Epithelial cell of proximal tubule (primary cell): ENCODE measurements at places on chromosomes 5 and 9.

GRCh38 chr9:122356627-122357026 lies 14.2 kb upstream of the PTGS1 start:
- DNase-seq, result no peak

DNA sequence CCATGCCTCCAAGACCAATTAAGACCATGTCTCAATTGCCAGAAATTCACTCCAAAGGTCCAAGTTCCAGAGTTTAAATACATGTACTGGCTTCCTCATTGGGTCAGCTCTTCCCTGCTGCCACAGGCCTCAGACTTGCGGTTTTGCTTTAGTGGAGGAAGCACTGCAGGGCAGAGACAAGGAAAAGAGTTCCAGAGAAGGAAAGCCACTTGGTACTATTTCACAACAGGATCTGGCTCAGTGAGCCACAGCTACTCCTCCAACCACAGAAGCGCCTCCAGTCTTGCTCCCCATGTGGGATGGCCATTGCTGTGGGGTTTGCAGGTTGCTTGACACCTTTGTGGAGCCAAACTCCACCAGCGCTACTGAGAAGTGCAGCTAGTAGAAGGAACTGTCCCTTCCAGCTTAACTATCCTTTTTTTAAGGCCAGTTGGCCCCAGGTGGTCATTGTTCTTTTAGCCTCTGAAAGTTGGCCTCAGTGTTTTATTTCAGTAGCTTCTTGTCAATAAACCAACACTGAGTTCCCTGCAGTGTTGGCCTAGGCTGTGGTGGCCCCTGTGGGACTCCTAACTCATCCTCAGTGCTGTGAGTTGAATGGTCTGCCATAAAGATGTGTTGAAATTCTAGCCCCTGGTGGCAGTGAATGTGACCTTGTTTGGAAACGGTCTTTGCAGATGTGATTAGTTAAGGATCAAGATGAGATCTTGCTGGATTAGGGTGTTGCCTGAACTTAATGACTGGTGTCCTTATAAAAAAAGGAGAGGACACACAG lies 93.7 kb upstream of the DAP start:
- DNase-seq, result peak; percentile 38

GRCh38 chr5:79847561-79847960 lies 143.5 kb downstream of the MTX3 start:
- no peak for DNase-seq

GRCh38 chr9:8143677-8144076 lies 344.1 kb upstream of the DMAC1 start:
- DNase-seq, result no peak

GRCh38 chr5:97406946-97407676 lies 224.1 kb upstream of the RIOK2 start:
- DNase-seq, result no peak

DNA sequence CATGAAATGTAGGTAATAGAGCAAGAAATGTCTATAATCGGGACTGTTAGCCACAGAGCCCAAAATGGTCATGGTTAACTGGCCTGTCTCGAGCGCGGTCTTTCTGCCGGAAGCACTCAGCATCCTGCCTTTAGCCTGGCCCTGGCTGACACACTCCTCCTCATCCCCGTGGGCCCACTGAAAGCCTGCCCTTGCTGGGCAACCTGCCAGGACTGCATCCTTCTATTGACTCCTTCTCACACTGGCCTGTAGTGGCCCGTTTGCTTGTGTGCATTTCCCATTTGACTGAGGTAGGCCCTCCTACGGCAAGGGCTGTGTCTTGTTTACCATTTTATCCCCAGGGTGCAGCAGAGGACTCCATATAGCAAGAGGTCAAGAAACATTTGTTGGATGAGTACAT lies 215.7 kb downstream of the ATPSCKMT start:
- DNase-seq, result no peak

DNA sequence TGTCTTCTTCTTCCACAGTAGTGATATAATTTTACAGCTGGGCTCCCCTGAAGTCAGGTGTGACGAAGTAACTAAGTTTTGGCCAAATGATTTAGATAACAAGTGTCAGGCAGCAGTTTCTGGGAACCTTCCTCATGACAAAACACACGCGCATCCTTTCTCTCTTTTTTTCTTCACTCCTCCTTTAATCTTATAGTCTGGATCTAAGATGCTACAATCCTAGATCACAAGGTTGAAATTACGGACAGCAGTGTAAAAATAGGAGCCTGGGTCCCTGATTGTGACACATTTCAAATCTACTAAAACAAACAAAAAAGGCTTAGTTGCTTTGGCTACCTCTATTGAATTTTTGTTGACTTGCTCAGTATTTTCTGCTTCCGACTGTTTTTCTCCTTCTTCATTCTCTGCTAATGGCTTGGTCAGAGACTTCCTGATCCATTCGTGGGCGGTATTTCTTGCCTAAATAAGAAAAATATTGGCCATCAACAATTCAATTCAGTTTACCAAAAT lies 36.1 kb downstream of the FAM114A2 start:
- no peak for DNase-seq

DNA sequence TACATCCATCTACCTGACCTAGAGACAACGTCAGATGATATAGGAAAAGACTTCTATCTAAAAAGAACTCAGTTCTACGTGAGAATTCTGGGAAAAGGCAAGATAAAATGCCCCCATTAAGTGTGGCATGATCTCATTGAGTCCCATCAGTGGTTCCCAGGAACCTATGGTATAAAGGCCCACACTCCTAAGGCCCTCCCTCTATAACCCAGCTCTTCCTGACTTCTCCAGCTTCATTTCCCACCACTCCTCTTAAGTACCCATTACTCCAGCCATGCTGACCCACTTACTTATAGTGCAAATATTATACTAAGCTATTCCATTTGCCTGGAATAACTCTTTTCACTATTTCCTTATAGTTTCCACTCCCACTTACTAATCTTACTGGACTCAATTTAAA lies 95.4 kb upstream of the NR5A1 start:
- DNase-seq, result no peak

DNA sequence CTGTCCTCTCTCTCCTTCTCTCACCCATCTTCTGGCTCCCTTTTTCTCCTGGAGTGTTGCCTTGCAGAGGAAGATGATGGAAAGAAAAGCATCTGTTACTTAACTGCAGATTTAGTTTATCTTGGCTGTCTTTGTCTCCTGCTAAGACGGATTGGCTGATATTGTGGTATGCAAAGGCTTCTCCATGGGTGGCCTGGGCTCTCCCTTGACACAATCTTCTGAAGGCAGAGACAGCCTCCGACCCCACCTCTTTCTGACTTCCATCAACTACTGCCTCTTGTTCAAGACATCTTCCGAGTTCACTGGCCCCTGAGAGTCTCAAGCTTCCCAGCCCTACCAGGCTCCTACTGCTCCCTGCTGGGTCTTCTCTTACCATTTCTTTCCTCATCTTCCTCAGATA lies 403.7 kb downstream of the LRRC70 start:
- no peak for DNase-seq

GRCh38 chr5:72525816-72526215 lies 18.6 kb upstream of the ZNF366 start:
- peak; percentile 55 for DNase-seq

- DNase-seq, result no peak
Observed at GRCh38 chr9:124330011-124330697, 72.4 kb downstream of the NEK6 start.

DNA sequence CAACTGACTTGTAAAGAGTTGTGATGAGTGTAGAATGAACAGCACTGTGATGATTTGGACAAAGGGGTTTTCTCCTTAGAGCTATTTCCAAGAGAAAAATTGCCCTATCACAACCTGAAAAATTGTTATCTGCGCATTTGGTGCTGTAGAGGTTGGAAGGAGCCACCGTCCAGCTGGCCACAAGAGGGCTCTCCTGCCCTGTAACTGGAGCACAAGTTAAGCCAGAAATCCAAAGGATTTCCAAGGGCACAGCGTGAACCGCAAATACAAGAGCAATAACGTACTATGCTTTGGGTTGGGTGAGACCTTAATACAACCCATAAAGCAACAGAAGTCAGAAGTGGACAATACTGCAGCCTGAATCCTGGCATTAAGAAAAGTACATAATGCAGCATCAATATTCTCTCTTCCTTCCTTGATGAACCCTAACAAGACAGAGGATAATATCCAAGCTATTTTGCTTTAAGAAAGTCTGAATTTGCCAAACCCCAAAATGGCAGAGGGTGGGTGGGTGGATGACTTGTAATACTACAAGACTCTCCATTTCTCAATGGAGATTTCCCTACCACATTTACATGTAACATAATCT lies 56.8 kb upstream of the SMIM32 start:
- DNase-seq, result peak; percentile 35

DNA sequence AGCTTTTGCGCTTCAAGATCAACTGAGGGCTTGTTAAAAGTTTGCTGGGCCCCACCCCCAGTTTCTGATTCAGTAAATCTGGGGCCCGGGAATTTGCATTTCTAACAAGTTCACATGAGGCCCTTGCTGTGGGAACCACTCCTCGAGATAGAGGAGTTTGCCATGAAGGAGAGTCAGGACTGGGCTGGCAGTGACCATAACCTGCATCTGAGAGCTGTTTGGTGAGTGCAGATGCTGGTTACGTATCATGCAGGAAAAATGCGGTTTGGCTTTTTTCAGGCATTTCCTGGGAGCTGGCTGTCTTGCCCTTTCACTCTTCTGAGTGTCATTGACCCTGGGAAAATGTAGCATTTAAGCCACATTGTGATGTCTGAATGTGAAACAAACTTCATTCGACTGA lies 9.4 kb upstream of the ANGPTL2 start:
- peak; percentile 59 for DNase-seq

DNA sequence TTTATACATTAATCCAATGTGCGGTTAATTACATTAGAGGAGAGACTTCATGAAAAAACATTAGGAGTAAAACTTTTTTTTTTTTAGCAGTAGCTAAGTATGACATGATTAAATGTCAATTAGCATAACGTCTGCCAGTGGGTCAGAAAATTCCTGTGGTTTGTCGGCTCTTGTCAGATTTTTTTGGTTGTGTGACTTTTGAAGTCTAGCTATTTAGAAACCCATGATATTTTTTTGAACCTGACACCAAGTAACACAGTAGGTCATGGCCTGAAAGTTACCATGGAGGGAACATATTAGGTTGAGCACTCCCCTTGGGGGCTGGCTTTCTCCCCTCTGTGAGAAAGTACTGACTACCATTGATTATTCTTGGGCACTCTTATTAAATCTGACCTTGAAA lies 84.8 kb upstream of the ALDH1A1 start:
- no peak for DNase-seq

GRCh38 chr9:104177003-104177611 lies 83.0 kb downstream of the SMC2 start:
- no peak for DNase-seq

- peak; percentile 64 for DNase-seq
Observed at GRCh38 chr5:151345187-151345807, 2.1 kb downstream of the SLC36A2 start.

- DNase-seq, result no peak
Observed at GRCh38 chr9:19922476-19923118, 133.8 kb upstream of the SLC24A2 start.

- no peak for DNase-seq
Observed at GRCh38 chr9:76576344-76576743, 117.4 kb downstream of the GCNT1 start.

DNA sequence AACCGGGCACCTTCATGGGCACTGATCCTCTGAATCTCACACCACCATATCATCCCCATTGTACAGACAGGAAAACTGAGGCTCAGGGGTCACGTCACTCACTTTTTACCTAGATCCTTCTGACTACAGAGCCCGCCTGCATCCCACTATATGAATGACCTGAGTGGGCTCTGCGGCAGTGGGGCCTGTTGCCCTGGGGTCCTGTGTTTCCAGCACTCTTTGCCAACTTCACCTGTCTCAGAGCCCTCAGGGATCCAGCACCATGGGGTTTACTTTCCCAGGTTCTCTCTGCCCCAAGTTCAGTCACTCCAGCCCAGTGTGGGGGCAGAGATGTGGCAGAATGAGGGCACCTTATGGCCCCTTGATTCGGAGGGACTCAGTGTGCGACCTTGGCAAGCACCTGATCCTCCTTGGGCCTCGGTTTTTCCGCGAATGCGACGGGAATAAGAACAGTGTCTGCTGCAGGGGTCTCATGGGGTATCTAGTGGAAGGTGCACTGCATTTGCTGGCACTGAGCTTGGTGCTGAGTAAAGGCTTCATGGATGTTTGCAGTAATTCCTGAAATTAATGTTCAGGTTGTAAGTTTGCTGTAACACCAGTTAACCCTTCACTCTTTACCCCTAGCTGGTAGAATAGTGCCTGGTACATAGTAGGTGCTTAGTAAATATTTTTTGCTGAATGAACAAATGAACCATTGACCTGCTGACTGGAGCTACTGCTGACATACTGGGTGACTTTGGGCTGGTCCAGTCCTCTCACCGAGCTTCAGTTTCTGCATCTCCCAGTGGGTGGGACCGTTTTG lies 47.1 kb upstream of the BOD1 start:
- DNase-seq, result no peak

- DNase-seq, result peak; percentile 74
Observed at GRCh38 chr9:109922617-109923470, 142.8 kb downstream of the PALM2AKAP2 start.

DNA sequence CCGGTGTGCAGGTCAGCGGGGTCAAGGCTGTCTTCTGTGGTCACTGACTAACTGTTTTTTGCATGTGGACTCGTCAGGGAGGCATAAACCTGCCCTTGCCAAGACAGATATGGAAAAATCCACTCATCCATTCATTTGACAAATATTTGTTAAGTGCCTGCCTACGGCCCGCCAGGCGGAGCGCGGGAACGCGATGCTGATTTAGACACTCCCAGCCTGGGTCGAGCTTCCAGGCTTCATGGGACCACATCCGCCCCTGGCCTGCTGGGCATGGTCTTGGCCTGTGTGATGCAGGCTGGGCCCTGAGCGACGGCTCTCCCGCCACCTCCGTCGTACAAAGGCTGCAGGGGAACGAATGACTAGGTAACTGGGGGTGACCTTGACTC lies 18.1 kb downstream of the MYMK start:
- peak; percentile 1 for DNase-seq

- DNase-seq, result no peak
Observed at GRCh38 chr9:126144603-126145456, 181.8 kb upstream of the MVB12B start.

GRCh38 chr5:172906436-172906835 lies 52.8 kb upstream of the RPL26L1 start:
- DNase-seq, result no peak

DNA sequence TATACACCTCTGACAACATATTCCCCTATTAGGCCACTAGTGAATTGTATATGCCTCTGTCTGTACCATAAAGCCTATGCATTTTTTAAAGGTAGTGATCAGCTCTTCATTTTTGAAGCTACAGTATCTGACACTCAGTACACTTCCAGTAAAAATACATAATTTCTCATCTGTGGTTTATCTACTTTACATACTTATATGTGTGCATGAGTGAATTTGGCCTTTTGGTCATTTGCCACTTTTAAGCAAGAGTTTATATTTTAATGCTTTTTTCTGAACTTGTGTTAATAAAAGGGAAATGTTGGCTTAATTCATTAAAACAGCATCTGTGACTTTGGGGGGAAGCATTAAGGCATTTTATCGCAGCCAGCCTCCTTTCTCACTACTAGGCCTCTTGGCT lies 47.8 kb downstream of the ST8SIA4 start:
- no peak for DNase-seq

- no peak for DNase-seq
Observed at GRCh38 chr5:102271759-102272158, 24.3 kb downstream of the SLCO4C1 start.
